ENCODE measurements at places on chromosomes 3 and 15. TPM values are rescaled to one million over a fixed set of nuclear protein-coding genes. Genes with fewer than 3 reads are reported as not detected.
A peak's percentile ranks its signal among the peaks of the same experiment; 100 is the strongest.

DNA sequence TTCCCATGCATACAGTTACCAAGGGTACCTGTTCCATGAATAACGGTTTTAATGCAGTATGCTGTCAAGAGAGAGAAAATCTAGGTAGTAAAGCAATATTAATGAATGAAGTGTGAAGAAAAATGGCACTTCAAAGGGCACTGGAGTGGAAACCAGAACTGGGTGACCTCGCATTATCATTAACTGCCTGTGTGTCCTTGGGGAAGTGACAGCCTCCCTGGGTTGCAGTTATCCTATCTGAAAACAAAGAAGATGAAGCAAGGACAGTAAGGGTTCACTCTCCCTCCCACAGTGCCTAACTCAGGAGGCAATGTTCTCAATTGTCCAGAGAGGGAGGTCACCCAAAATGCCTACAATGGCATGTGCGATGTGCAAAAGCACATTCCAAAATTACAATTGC lies 15.1 kb downstream of the MTHFS start:
- DNase-seq: no peak

DNA sequence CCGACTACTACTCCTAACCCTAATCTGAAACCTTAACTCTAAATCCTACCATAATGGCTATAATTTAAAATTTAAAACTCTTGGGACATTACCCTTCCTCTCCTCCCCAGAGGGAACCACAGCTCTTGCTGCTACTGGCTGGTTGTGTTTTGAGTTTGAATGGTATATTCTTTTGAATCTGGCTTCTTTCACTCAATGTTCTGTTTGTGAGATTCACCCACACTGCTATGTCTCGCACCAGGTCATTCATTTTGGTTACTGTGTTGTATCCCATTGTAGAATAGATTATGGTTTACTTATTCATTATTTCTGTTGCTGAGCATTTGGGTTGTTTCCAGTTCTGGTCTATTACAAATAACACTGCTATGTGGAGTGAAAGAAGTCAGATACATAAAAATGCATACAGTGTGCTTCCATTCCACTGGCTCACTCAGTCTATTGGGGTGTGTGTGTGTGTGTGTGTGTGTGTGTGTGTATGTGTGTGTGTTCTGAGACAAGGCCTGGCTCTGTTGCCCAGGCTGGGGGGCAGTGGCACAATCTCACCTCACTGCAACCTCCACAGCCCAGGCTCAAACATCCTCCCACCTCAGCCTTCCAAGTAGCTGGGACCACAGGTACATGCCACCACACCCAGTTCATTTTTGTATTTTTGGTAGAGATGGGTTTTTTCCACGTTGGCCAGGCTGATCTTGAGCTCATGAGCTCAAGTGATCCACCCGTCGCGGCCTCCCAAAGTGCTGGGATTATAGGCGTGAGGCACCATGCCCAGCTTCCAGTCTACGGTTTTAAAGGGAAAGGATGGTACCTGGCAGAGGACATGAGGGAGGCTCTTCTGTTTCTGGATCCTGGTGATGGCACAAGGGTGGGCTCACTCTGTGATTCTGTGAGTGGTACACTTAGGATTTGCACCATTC lies 19.2 kb upstream of the SYNM start:
- no peak for DNase-seq

- DNase-seq: no peak
These were observed 34.3 kb downstream of the TLE3 start for GRCh38 chr15:70063261-70063925.

DNA sequence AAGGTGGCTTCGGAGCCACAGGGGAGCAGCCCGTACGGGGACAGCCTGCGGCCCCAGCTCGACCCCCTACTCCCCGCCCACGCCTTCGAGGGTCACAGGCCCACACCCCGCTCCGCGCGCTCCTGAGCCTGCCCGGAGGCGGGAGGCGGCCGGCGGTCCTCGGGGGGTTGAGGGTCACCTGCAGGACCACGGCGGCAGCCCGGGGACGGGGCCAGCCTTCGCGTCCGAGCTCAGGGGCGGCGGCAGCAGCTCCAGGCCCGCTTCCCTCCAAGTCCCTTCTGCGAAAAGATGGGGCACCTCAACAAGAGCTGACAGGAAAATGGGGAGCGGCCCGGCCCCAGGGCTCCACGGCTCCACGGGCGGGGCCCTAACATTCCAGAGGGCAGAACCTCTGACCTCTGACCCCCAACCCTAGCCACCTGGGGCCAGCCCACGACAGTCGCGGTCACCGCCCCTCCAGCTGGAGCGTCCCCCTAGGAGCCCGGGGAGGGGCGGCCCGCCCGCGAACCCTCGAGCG lies 428 bp downstream of the LYSMD4 start:
- peak; percentile 35 for DNase-seq

Gene UPK1B
- total RNA-seq: not detected

Data from left ventricle myocardium inferior (tissue), 1 donor.